ENCODE measurements at places on chromosomes 12 and 14. TPM values are rescaled to one million over a fixed set of nuclear protein-coding genes. Genes with fewer than 3 reads are reported as not detected.

DNA sequence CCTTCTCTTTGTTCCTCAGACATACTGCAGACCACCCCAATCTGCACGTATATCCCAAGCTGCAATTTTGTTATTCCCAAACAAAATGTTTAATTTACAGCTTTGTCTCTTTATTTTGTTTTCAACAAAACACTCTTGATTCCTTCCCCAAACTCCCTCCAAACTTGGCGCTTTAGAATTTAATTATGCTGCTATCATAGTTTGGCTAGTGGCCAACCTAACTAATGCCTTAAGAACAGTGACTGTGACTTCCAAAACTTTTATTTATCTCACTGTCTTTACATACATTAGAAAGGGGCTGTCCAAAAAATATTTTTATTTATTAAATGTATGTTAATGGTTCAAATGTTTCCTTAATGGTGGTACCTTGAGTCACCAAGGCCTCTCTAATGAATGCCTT, 7.1 kb downstream of the TMBIM4 start:
- DNase-seq: no peak

- DNase-seq: no peak
These were observed 312.4 kb upstream of the RTL1 start for GRCh38 chr14:101215927-101216326.

GRCh38 chr14:32564596-32564995, 235.5 kb downstream of the AKAP6 start:
- DNase-seq: no peak

- DNase-seq: no peak
These were observed 138.0 kb downstream of the SLC38A6 start for GRCh38 chr14:61119006-61119405.

DNA sequence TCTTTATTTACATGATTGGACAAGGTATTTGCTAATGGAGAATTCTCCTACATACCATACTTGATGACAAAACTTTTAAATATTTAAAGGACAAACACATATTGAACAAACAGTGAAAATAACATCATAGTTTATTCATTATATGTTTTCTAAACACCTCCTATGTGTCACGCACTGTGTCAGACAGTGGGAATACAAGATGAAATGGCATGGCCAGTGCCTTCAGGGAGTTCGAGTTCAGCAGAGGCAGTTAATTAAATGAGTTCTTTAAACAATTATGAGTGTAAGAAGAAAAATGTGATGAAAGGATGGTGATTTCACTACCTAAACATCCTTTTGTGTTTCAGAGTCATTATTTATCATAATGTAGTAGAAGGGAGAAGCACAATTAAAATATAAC, 159.8 kb downstream of the KCNH5 start:
- no peak for DNase-seq

DNA sequence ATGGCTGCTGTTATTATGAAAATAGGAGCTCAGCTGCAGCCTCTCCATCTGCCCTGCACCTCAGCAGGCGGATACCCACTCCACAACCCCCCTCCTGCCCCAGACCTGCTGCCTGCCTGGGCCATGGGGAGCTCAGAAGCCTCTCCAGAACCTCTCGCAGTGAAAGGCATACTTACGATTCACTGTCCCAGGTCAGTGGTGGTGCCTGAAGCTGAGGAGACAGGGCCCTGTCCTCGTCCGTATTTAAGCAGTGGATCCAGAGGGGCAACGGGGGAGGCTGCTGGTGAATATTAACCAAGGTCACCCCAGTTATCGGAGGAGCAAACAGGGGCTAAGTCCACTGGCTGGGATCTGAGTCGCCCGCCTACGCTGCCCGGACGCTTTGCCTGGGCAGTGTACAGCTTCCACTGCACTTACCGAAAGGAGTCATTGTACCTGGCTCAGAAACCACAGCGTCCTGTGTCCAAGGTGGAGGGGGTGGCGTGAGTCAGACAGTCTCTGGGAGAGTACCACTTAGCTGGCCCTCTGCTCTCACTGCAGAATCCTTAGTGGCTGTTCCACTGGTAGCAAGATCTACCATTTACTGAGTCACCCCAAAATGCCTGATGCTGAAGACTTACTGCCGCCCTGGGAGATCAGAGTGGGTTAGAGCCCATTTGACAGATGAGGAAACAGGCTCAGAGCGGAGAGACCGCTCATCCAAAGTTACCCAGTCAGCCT, at the start of gene SERPINA1:
SERPINA1 (minus strand) TSS at position 219 of the 720 bp plus-strand sequence. CDS start 5,365 bp downstream, outside the sequence.
- no peak for DNase-seq

- DNase-seq: no peak
These were observed 236.6 kb downstream of the SEC23A start for GRCh38 chr14:38866461-38866860.

MEG3 gene
- total RNA-seq: 269 TPM

SIX1 gene
- 21.5 TPM for total RNA-seq

ANAPC5 gene
- total RNA-seq: 195 TPM

TAS2R50 gene
- total RNA-seq: 6.2 TPM
